ENCODE measurements at places on chromosomes 11 and 22.

DNA sequence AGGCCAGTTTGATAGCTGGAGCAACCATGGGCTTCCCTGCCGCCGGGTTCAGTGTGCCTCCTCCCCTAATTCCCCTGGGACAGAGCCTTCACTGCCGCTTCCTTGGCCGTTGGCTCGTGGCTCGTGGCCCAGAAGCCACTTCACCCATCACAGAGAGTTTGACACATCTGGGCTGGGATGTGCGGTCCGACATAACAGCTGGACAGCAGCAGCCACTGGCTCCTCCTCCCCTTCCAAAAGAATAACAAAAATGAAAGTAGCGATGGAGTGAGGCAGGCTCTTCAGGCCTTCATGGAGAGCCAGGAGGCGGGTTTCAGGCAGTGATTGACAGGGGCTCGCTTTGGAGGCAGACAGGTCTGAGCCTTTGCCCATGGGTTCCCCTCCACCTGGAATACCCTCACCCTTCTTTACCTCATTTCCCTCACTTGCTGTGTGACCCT lies 8.2 kb downstream of the CREB3L1 start:
- DNase-seq, result peak; percentile 71

- peak; percentile 91 for DNase-seq
Observed at GRCh38 chr11:3905080-3905953, 49.9 kb downstream of the STIM1 start.

GRCh38 chr11:10317151-10317755 lies 12.4 kb downstream of the ADM start:
- DNase-seq, result no peak

DNA sequence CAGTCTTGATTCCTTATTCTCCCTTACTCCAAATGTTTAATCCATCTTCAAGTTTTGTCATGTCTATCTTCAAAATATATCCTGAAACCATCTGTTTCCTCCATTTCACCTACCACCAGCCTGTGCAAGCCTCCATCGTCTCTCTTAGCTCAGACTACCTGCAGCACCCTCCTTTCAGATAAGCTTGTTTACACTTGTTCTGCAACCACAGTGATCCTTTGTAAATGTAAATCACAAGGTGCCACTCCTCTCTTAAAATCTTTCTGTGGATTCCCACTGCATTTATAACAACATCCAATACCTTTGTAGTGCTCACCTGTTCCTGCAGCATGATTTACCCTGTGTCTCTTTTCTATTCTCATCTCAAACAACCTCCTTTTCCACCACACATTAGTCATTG lies 31.8 kb upstream of the GPR83 start:
- no peak for DNase-seq

GRCh38 chr11:47889714-47890441 lies 41.7 kb upstream of the NUP160 start:
- no peak for DNase-seq
